ENCODE measurements at places on chromosomes 16 and 17.

DNA sequence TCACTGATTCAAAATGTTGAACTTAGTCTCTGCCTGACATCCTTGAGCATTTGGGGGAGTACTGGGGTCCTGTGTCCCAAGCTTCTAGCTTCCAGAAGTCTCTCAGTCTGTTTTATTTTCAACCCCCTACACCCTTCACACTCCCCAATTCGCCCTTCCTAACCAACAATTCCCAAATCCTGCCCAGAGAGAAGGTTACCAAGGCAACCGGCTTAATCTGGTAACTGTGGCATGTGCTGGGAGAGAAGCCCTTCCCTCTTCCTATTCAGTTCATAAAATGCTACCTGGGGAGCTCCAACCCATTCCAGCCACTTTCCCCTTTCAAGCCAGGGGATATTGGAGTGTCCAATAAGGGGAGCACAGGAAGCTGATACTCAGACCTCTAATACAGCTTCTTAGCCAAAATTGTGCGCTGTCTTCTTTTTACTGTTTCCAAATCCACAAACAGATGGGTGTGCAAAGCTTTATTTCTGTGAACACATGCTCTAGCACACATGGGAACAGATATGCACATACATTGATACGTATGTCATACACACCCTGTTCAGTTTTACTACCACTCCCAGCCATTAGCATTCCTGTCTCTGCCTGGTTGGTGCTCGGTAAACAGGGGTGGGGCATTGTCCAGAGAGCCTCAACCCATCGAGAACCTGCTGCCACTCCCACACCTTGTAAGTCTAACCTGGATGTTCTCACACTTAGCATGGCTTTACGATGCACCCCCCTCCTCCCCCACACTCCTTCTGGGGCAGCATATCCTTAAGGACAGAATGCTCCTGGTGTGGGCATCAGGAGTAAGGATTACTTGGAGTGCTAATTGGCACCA, 1.1 kb upstream of the RAPGEFL1 start:
- no peak for DNase-seq

DNA sequence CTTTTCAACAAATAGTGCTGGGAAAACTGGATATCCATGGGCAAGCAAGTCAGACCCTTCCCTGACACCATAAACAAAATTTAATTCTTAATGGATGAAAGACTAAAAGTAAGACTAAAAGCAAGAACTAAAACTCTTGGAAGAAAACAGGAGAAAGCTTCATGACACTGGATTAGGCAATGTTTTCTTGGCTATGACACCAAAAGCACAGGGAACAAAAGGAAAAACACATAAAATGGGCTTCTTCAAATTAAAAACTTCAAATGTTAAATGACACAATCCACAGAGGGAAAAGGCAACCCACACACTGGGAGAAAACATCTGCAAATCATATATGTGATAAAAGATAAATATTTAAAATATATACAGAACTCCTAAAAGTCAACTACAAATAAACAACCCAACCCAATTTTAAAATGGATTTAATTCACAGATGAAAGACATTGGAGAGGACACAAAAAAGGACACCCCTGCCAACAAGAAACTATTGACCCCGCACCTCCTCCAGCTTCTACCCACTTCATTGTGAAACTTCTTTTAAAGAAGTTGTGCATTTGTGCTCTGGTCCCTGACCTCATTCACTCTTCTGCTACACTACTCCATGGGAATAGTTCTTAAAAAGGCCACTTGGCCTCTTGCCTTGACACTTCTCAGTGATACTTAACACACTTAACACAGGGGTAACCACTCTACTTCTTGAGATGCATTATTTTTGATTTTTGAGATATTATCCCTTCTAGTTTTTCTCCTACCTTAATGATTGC, 80.3 kb downstream of the TRIM37 start:
- no peak for DNase-seq

GRCh38 chr16:84484579-84485254, 19.7 kb downstream of the MEAK7 start:
- DNase-seq: no peak

DNA sequence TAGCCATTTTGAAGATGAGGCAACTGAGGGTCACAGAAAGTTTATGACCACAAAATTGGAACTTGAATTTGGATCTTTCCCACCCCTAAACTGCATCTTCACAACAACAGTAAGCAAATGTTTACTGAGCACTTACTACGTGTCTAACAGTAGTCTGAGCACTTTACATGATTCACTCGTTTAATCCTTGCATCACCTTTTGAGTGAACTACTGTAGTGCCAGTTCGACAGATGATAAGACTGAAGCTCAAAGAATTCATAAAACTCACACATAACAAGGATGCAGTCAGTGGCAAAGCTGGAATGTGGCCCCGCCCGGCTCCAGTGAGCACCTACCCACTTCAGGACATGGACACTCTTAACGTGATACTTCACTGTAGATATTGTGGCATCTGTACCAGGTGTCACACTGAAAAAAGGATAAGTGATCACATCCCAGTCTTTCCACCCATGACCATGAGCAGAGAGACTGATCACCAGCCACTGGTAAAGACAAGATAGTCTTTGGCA, 36.0 kb upstream of the HLF start:
- DNase-seq: no peak

DNA sequence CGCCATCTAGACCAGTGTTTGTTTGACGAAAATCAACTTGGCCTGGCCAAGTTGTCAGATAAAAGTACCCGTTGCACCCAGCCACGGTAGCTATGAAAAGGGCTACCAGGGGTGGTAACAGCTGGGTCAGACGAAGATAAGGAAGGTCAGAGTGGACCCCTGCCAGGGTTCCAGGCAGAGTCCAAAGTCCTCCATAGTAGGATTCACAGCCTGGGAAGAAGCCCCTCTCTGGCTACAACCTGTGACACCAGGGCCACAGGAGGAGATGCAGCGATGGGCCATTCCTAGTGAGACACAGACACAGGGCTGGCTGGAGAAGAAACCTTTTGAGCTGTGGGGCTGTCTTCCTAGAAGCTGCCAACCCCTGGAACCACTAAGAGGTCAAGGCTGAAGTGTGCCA, 39.3 kb downstream of the MEAK7 start:
- no peak for DNase-seq

- DNase-seq: no peak
Measured at GRCh38 chr16:49608098-49608497, 234.5 kb downstream of the C16orf78 start.

DNA sequence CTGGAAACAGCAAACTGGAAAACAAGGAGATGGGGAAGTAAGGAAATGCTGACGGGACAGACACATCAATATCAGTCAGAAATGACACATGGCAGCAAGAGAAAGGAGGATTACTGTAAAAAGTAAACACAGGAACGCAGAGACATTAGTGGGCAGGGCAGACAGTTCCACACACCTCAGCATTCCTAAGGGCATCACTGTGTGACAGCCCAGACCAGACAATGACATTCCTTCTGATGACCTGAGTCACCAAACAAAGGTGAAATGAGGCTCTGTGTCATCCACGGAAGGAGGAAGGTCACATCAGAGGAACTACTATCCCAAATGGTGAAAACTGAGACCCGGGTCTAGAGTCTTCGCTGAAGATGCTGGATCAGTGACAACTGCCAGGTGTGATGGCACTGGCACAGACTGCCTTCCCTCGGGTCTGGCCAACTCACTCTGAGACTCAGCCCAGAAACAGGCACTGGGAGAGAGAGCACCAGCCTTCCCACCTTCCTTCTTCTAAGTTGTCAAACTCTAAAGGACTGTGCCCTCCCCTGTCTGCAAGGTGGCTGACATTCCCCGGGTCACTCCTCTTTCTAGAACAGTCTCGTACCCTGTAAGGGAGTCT, 36.7 kb downstream of the TK2 start:
- no peak for DNase-seq

DNA sequence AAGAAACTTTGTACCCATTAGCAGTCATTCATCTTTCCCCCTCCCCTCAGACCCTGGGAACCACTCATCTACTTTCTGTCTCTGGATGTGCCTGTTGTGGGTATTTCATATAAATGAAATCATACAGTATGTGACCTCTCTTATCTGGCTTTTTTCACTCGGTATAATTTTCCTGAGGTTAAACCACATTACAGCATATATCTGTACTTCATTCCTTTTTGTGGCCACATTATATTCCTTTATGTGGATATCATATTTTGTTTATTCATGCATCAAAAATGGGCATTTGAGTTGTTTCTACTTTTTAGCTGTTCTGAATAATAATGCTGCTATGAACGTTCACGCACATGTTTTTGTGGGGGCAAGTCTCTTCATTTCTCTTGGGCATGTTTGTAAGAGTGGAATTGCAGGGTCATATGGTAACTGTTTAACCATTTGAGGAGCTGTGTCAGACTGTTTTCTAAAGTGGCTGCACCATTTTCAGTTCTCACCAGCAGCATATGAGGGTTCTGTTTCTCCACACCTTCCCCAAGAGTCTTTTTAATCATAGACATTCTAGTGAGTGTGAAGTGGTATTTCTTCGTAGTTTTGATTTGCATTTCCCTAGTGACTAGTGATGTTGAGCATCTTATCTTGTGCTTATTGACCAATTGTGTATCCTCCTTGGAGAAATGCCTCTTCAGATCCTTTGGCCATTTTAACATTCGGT, 3.8 kb downstream of the SNX29 start:
- no peak for DNase-seq
